NCI-H446 treated with DMSO at 0.1 percent for 48 hours (cell line): ENCODE measurements at places on chromosomes 11 and 22.
A peak's percentile ranks its signal among the peaks of the same experiment; 100 is the strongest.

DNA sequence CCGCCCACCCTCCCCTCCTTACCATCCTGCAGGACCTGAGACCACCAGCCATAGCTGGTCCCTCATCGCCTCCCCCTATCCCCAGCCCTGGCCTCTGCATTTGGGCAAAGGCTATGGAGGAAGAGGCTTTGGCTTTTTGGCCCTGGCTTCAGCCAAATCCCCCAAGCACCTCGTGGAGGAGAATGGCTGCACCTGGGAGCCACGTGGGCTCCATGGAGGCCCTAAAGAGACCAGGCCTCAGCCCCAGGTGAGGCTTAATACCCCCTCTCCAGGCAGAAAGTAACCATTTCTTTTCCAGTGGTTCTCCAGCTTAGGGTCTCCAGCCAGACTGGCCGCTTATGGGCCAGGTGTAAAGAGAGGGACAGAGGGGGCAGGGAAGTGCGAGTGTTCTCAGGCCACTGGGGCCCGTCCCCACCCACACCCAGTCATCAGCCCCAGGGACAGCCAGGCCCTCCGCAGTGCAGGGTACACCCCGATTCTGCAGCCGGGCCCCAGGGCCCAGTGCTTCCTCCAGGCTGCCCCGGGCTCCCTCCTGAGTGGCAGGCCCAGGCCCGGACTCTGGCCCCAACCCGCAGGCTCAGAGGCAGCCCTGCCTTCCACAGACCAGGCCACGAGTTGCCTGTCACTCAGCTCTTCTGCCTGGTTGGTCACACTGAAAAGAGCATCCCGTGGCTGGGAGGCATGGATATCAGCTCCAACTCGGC lies 26.4 kb downstream of the CDKN1C start:
- no peak for DNase-seq

GRCh38 chr22:37801946-37802309 lies 5.8 kb upstream of the GCAT start:
- DNase-seq, result no peak

DNA sequence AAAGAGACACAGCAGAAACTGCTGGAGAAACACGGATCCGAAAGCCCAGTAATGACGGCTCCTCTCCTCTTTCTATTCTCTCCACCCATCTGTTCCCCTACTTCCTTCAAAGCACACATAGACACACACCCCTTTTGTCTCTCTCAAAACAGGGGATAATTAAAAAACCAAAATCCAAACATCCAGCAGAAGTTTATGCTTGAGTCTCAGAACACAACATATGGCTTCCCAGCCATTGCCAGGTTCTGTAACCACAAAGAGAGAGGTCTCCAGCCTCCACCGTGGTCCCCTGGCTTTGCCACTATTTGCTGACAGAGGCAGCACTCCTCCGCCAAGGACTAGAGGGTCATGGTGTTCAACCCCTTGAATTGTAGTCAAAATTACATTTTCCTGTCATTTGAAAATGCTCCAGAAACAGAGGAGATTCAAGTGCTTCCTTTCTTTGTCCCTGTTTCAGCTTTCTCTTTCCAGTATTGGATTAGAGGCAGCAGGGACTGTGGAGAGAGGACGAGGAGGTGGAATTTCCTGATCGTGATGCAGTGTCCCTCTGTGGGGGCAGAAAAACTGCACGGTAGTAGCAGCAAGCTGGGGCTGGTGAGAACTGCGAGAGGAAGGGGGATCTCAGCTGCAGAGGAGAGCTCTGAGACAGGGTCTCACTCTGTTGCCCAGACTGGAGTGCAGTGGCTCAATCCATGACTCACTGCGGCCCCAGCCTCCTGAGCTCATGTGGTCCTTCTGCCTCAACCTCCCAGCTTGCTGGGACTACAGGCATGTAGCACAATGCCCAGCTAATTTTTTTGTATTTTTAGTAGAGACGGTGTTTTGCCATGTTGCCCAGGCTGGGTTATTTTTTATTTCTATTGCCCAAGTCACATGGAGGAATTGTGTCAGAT lies 60.3 kb downstream of the UBASH3B start:
- peak; percentile 66 for DNase-seq

GRCh38 chr11:3090096-3090901 lies 33.1 kb upstream of the CARS1 start:
- DNase-seq, result no peak

DNA sequence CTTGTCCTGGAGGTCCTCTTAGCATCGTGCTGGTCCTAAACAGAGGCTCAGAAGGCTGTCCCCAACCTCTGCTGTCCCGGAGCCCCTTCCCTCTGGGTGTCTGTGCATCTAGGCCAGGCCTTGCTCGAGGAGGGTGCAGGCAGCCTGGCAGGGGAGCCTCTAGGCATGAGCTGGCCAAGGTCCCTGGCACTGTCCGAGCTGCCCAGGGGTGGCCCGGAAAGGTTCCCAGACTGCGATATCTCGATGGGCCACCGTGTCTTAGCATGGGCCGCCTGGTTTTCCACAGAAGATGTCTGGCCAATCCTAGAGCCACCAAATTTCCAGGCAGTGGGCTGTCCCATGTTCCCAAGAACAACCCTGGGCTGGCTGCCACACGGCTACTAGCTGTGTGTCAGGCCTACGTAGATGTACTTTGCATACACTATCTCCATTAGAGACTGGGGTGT lies 24.6 kb upstream of the SMIM38 start:
- DNase-seq, result no peak

DNA sequence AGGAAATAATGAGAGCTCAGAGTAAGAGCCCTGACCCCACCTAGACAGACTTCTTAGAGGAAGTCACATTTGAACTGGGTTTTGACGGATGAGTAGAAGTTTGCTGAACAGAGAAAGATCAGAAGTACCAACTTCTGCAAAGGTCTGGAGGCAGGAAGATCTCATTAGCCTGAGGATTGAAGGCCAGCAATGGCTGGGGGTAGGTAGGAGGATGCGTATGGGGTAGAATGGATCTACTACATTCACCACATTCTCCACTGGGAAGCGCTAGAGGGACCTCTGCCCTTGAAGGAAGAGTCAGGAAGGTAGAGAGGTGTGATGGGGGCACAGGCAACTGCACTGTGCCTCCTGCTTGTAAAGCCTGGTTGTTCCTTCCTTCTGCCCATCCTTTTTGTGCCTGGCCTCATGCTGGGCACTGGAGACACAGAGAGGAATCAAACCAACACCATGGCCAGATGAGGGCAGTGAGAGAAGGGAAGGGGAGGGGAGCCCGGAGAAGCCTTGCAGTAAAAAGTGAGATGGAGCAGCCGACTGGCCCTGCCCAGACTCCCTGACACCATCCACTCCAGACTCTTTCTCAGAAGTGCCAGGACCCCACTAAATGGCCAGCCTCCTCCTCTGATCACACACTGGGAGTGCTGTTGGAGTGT lies 4.9 kb downstream of the TPBGL start:
- no peak for DNase-seq

DNA sequence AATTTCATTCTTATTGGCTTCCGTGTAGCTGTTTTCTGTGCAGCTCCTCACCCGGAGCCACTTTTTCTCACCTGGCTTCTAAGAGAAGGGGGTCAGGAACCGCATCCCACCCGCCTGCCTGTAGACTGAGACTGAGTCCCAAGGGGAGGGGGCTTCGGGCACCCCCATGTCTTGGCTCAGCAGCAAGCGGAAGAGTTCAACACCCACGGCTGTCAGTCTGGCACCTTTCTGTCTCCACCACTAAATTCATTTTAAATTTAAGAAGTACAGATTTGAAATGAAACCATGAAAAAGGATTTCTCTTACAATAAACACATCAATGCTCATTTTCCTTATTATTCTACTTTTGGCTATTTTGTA lies 66.7 kb downstream of the EFCAB6 start:
- DNase-seq, result no peak

GRCh38 chr11:41666951-41667653 lies 207.7 kb upstream of the LRRC4C start:
- no peak for DNase-seq

DNA sequence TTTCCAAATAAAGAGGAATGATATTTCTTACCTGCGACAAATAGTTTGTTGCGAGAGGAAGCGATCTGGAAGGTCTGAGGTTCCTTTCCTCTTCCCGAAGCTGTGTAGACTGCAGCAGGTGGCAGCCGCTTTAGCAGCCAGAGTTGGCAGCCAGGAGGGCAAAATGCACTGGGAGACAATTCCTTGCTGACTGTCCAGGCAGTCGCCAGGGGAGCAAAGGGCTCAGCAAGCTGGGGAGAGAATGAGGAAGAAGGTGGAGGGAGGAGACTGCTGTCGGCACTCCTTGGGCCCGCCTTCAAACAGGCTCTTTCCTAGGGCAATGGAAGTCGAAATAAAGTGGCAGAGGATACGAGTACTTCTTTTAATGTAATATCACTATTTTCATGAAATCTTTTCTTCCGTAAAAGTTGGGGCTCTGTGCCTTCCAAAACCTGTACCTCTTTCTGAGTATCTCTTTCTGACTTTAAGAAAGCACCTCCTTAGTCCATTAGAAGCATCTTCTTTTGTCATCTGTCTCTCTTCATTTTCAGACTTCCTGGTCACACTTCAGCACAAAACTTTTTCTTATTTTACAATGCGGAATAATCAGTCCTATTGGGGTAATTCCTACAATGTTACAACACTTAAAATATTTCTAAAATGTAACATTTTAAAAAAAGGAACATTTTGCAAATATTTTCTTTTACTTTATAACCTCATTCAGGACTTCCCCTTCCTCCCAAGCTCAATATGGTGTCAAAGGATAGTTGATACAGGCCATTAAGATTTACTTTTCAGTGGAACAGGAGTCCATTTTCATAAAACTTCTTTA lies at the start of gene IL18:
Gene IL18, minus strand, starts transcription at position 220 of the 811 bp plus-strand sequence. CDS start 9,041 bp downstream, outside the sequence.
- DNase-seq, result no peak

DNA sequence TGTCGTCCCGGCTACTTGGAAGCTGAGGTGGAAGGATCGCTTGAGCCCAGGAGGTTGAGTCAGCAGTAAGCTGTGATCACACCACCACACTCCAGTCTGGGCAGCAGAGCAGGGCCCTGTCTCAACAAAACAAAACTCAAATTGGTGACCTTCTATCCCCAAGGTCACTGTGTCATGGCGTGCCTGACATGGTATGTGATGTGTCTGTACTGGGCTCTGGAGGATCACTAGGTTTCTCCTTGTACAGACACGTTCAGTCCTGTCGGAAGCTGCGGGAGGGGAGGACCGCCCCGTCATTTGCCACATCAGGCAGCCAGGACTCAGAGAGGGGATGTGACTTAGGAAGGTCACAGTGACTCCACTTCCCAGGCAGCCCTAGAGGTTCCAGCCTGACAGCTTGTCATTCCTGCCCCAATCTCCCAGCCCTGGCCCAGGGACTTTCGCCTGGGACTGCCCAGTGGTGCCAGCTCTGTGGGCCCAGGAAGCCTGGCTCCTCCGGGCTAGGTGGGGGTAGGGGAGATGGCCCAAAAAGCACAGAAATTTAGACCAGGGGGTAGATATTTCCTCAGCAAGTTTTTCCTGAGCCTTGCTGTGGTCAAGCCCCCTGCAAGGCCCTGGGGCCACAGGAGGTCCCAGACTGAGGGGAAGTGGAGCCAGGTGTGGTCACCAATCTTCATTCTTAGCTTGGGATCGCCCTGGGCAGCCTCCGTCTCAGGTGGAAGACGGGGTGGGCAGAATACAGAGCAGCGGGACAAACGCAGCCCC lies 53.2 kb downstream of the TRIOBP start:
- DNase-seq, result no peak

DNA sequence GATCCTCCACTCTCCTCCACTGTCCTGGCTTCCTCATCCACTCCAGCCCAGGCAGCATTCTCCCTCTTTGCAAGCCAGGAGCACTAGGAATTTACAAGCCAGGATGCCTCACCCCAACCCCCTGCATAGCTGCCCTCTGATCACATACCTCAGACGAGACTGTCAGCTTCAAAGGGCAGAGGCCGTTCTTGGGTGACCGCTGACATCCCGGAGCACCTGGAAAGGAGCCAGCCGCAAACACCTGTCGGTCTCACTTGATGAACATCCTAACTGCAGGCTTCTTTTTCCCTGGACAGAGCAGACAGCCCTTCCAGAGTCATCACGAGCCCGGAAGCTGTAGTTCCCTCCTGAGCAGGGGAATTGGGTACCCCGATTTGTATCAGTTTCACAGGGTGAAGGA lies 451.3 kb upstream of the B3GAT1 start:
- no peak for DNase-seq

DNA sequence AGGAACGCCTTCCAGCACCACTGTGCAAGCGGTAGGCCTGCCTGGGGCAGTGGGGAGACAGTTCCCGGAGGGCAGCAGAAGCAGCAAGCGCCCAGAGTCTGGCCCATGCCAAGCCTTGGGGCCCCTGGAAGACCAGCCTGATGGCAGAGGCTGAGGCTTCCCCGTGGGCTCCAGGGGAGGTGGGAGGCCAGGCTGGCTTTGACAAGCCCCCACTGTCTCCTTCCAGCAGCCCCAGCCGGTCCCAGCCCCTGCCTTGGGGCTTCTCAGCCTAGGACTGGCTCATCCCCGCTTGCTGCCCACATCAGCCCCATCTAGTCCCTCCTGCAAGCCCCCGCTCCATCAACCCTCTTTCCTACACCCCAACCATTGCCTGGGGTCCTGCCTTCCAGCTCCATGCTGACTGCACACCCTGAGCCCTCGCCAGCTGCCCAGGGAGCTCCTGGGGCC lies 46.7 kb downstream of the IGF2 start:
- no peak for DNase-seq

GRCh38 chr11:28539239-28540030 lies 431.2 kb downstream of the METTL15 start:
- no peak for DNase-seq

DNA sequence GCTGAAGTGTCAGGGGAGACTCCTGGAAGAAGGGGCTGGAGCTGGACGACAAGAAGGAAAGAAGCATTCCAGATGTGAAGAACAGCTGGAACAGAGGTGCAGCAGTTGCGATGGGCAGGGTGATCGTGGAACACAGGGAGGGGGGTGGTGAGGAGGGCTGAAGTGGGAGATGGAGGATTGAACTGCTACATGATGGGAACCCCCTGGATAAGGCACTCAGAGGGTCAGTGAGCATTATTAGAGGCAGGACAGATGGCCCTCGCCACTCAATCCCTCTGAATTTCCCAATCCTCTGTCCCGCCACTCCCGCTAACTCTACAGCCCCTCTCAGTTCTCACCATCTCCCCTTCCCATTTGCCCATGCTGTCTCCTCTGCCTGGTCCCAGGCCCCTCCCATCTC lies 14.0 kb downstream of the SERPINH1 start:
- DNase-seq, result no peak

DNA sequence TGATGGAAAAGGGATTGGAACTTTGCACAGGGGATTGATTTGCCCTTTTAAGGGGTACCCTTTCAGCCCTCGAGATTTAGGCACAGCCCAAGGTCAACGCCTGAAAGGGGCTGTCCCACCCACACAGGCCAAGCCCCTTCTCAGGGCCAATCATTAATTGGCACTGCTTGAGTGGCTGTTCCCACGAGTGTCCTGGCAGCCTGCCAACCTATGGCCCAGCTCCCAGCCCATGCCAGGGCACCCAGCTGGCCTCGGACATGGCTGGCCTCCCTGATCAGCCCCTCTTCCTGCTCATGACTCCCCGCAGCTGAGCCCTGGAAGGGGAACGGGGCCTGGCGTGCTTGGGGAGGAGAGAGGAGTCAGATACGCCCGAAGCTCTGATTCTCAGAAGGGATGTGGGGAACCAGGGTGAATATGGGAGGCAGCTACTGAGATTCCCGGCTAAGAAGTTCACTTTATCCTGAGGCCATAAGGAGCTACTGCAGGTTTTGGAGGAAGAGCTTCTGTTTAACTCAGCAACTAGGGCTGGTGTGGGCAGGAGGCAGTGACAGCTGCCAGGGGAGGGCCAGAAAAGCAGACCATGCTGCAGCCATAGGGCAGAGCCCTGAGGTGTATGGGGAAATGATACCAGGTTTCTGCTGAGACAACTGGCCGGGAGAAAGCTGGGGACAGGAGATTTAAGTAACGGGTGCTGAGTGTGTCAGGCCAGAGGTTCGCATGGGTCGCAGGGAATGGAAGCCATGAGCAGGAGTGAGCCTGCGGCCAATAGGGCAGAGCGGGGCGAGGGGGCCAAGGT lies 30.0 kb downstream of the WNT7B start:
- DNase-seq, result no peak
